ENCODE measurements at places on chromosomes 3 and 15. TPM values are rescaled to one million over a fixed set of nuclear protein-coding genes. Genes with fewer than 3 reads are reported as not detected.

DNA sequence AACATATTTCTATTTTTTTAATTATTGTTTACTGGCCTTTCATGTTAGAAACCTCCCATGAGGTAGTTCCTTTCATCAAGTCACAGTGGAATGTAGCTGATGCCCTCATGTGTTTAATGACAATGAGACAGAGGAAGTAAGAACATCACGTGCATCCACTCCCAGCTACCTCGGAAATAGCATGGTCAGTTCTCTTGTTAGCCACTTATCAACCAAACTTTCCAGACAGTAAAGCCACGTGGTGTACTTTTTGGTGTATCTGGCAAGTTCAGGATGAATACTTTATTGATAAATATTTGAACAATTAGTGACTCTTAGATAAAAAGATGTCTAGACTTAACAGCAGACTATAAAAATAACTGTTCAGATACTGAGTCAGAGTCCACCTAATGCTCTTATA is 781.7 kb downstream of the MECOM start:
- no peak for DNase-seq

The ACKR2 gene
- total RNA-seq: 2.3 TPM

The CFAP161 gene
- total RNA-seq: not detected

GRCh38 chr3:79767194-79767904 is 449 bp downstream of the ROBO1 start:
- DNase-seq: no peak

- DNase-seq: no peak
These were observed 27.1 kb upstream of the VPS8 start for GRCh38 chr3:184784731-184785500.

Measured in activated CD4-positive, alpha-beta memory T cell treated with anti-CD3 and anti-CD28 coated beads, Interleukin-2, amount 10 ng/mL, durations not matched to agents 7 days and 5 days (primary cell).